CD4-positive, alpha-beta T cell (primary cell): ENCODE measurements at places on chromosomes 7 and 10.

- no peak for DNase-seq
Observed at GRCh38 chr7:127665922-127666321, 13.9 kb downstream of the SND1 start.

- DNase-seq: no peak
Observed at GRCh38 chr7:33350577-33350976, 221.2 kb downstream of the BBS9 start.

DNA sequence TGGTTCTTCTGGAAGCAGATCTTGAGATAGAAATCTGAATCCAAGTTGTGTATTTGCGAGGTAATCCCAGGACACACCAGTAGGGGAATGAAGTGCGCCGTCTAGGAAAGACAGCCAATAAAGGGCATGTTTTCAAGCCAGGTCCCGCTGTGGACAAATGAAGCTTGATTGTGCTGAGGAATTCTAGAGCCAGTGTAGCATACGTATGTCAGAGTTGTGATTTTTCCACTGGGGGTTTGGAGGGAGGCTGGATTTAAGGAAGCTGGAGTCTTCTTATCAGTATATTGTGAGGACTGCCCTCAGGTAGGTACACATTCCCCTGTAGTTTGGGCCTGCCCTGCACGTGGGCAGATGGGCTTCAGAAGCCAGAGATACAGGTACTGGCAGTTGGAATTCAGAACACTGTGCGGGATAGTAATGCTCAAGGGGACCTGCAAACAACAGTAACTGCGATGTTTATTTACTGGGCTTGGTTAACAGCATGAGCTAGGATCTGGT lies 50.9 kb downstream of the GALNT11 start:
- DNase-seq: no peak

- no peak for DNase-seq
Observed at GRCh38 chr10:5583525-5584175, 58.9 kb downstream of the CALML3 start.

GRCh38 chr7:8455426-8455825 lies 22.0 kb downstream of the NXPH1 start:
- DNase-seq: no peak

DNA sequence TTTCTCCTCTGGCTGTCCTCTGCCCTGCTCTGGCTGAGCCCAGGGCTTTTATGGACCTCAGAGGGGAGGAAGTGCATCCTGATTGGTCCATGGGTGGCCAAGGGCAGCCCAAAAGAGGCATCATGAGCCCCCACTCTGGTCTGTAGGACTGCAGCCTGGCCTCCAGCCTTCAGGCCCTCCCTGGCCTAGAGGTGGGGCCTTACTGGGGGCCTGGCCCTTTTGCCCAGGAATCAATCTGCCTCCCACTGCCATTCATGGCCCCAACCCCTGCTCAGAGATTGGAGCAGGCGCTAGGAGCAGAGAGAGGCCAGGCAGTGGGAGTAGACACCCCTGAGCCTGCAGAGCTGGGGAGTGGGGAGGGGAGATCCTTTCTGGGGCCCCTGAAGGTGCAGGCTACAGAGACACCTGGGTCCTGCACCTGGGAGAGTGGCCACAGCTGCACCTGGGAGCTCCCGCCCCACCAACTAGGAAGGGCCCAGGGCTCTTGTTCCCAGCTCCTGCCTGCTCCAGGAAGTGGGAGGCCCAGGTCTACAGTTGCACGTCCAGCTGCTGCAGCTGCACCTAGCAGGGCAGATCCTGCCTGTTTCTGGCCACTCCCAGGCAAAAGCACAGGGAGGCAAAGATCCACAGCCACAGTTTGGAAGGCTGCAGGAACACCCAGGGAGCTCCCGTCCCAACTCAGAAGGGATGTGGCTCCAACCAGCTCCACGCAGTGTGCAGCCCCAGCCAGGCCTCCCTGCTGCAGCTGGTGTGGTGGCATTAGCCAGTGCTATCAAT lies 6.4 kb upstream of the DYNC2I1 start:
- no peak for DNase-seq

- DNase-seq: no peak
Observed at GRCh38 chr7:82567841-82568240, 124.3 kb upstream of the CACNA2D1 start.

GRCh38 chr7:66301249-66301648 lies 96.1 kb downstream of the TPST1 start:
- DNase-seq: no peak

DNA sequence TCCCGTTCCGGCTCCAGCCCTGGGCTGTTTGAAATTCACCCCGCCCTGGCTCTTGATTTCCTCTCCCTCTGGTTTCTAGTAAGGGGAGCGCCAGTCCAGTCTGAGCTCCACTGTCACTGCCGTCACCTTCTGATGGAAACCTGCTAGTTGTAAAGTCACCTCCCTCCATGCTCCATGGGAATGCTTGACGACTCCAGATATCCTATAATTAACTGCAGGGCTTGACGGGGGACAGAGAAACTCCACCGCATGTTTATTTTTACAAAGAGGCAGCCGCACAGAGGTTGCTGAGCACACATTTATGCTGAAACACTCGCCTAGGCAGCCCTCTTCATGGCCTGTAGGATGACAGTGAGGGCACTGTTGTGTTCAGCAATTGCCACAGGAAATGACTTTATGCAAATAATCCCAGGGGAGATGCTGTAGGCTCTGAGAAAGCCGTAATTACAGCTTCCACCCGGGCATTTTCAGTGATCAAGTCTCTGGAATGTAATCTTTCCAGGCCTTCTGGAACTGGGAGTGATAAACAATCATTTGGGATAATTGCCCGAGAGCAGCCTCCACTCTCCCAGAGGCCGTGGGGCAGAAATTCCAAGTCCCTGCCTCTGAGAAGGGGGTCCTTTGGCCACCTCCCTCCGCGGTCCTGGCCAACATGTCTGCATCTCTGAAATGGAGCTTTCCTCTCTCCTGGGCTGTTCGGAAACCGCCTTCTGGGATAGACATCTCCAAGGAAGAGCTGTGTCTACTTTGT lies 300.5 kb downstream of the KLF6 start:
- DNase-seq: no peak
